ENCODE measurements at places on chromosomes 11 and 22.

- no peak for DNase-seq
Measured at GRCh38 chr11:102144357-102145355, 34.4 kb downstream of the YAP1 start.

GRCh38 chr22:40345271-40345670, 1.0 kb upstream of the ADSL start:
- no peak for DNase-seq

DNA sequence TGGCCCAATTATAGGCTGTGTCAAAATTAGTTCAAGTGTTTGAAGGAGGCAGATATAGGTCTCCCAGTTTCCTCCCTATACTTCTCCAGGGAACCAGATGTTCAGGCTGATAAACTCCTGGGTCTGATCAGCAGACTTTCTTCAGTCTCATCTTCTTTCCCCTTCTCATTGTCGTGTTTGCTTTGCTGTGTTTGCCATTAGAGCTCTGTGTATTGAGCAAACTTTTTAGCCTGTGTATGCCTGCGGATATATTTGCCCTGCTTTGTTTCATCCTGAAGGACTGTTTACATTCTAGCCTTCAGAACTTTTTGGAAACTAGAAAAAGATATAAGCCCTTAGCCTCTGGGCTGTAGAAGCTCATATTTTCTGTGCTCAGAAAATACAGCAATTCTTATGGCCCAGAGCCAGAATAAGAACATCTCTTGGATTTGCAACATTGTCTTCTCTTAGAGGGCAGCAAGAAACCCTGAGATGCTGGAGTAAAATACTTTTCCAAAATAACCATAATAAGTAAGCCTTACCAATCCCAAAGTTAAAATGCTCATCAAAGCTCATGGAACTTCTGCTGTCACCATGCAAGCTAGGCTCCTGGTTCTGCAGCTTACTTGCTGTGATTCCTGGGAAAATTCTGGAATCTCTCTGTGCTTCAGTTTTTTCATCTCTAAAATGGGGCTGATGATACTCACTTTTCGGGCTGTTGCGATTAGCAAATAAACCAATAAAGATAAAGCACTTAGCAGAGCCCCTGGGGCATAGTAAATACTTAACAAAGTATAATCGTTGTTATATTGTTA, 34.1 kb upstream of the ME3 start:
- DNase-seq: no peak

DNA sequence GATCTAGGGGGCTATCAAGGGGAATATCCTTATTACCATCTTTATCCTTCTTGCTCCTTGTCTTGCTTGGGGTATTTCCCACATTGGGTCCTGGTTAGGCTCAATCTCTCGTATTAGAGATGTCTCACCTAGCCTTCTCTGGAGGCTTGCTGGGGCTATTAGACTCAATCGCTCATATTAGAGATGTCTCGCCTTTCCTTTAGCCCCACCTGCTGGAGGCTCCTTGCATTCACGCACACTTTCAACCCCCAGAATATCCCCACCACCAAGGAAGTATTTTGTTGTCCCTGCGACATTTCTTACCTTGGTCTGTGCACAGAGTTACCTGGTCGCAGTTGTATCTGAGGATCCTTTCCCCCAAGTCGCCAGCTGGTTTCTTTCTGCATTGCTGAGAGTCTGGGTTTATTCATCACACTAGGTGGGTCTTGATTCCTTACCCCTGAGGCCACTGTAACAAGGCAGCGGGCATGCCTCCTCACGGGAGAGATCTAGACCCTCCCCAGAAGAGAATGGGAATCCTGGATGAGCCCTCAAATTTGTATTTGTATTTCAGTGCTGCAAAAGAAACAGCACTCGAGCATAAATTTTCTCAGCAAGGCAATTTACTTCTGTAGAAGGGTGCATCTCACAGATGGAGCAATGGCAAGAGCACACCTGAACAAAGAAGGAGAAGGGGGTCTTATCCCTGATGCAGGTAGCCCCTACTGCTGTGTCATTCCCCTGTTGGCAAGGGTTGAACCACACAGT, 15.9 kb upstream of the HYLS1 start:
- DNase-seq: no peak

DNA sequence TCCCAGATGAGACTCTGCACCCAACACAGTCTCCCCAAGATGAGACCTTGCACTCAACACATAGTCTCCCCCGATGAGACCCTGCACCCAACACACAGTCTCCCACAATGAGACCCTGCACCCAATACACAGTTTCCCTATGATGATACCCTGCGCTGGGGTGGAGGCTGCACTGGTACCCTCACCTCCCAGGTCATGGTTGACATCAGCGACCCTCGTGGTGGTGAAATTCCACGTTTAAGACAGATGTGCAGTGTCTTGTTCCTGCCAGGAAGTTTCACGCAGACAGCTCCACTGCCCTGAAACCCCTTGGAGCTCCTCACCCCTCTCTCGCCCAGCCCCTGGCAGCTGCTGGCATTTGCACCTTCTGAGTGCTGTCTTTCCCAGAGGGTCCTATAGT, 9.5 kb downstream of the MUC5AC start:
- DNase-seq: no peak

DNA sequence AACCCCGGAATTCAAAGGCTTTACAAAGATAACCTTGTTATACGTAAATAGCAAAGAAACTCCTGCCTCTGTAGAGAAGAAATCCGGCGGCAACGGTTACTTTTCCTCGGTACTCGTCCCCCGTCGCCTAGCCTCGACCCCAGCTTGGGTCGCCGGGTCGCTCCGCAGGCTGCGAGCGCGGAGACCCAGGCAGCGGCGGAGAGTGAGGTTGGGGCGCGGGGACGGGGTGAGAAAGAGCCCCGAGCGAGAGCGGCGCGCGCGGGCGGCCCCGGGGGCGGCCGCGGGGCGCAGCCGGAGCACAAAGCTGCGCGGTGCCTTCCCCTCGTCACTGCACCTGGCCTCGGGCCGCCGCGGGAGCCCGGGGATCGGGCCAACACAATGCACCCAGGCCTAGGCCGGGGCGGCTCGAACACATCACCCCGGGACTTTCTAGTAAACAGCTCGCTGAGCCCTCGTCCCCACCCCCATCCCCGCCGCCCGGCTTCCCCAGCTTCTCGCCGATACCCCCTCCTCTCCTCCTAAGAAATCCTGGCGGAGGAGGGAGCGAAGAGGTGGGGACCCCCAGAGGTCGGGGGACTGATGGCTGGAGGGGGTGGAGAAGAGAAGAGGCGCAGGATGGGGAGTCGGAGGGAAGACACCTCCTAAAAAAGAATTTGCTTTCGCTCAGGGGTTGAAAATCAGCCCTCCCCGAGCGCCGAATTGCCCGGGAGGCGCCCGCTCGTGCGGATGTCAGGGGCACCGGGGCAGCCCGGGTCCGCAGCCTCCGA, 845 bp downstream of the MPPED2 start:
- no peak for DNase-seq

DNA sequence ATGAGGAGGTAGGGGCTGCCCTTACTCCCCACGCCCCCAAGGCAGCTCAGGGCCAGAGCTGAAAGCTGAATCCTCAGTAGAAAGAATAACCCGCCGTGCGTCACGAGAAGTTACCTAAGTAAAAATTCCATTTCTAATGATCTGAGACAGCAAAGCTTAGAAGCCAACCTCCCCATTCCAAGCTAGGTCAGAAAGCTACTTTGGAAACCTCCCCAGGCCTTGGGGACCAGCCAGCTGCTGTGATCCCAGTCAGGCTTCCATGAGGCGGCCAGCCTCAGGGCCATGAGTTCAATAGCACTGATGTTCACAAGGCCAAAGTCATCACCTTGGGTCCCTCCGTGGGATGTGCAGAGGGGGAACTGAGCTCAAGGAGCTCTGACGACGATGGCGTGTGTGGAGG, 6.9 kb downstream of the SHISAL1 start:
- DNase-seq: no peak

- no peak for DNase-seq
Measured at GRCh38 chr11:105137286-105137685, 2.3 kb downstream of the CARD18 start.

DNA sequence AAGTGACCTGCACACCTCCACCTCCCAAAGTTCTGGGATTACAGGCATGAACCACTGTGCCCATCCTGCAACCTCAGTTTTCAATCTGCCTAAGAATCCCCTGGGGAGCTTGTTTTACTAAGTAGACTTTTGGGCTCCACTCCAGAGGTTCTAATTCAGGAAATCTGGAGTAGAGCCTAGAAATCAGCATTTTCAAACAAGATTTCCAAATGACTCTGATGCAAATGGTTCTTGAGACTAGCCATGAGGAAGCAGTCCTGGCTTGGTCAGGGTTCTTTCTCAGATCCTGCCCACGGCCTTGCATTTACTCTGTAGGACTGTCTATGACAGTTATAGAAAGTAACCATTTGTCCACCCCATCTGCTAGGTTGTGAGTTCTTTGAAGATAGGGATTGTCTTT, 1.6 kb upstream of the KCNE3 start:
- DNase-seq: no peak

DNA sequence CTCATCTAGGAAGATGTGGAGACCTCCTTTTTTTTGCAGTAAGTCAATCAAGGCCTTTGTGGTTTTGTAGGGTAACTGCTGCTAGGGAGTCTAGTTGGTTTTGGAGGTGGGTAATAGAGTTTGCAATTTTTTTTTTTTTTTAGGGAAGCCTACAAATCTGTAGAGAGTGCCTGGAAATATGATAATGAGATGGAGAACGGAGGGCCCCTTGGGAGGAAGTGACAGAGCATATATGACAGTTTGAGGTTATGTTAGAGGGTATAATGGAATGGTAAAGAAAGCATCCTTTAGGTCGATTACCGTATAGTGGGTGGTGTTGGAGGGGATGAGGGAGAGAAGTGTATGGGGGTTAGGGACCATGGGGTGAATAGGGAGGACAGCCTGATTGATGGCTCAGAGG, 98.3 kb downstream of the ELP4 start:
- DNase-seq: no peak

GRCh38 chr11:34353881-34354280, 3.9 kb downstream of the ABTB2 start:
- DNase-seq: no peak

GRCh38 chr11:125190566-125190965, 26.0 kb downstream of the PKNOX2 start:
- no peak for DNase-seq

DNA sequence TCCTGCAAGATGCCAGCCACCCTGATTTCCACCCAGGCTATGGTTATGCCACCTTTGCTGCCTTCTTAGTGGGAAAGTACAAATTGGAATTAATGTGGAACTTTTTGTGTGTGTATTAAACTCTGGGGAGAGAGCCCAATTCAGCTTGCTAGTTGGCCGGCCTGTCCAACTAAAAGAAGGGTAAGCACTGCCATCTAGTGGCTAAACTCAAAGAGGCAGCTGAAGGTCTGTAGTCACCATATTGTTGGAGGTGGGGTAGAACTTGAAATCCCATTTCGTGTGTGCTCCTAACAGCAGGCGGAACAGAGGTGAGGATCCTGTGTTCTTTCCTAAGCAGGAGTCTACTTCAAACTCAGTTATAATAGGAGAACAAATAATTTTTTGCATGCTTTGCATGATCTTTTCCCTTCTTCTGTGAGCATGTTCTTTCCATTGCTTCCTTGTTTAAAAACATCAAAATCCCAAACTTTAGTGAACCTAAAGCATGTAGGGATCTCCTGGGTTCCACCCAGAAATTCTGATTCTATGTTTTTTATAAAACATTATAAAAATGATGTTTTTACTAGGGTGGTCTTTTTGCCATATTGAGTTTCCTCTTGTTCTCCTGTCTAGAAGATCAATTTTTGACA, 138.8 kb upstream of the SORL1-AS1 start:
- peak; percentile 22 for DNase-seq

GRCh38 chr11:107427569-107428180, 29.9 kb downstream of the CWF19L2 start:
- DNase-seq: no peak

DNA sequence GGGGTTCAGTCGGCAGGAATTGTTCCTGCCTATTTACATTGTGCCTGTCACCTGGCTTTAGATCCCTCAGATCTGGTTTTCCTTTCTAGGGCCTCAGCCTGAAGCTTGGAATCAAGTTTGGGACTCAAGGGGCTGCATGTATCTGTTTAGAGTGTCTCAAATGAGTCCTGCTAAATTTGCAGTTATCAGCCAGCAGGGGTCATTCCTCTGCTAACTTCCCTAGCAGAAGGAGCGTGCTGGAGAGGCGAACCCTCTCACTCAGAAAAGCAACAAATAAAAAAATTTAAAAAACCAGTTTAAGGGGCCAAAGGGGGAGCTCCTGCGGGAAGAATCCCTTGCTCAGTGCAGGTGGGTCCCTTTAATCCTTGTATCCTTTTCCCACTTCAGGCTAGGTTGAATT, 1220.2 kb downstream of the JRKL start:
- DNase-seq: no peak

DNA sequence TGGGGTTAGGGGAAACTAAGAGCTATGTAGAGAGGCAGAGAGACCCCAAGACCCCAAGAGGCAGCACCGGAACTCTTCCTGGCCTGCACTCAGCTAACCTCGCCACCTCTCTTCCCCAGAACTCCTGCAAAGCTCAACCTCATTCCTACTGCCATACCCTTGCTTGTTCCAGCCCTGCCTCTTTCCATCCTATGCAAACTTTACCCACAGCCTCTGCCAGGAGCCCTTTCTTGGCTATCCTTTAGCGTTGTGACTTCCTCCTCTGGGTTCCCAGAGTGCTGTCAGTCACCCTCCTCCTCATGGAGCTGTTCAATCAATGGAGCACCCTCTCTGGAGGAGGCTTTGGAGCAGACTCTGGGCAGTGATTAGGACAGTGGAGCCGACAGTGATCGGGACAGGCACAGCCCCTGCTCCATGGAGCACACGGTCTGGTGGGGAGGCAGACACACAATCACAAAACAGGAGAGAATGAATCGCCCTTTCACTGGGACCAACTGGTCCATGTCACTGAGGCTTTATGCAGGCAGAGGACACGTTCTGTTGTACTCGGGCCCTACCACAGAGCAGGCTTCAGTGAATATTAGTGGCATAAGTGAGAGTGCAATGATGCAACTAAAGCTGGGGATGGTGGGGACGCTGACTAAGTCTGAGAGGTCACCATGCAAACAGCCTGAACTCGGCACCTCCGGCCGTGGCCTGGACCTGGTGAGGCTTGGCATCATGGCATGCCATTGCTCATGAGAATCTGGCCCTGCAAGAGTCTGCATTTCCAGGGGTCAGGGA, 24.6 kb upstream of the P2RY2 start:
- DNase-seq: no peak

DNA sequence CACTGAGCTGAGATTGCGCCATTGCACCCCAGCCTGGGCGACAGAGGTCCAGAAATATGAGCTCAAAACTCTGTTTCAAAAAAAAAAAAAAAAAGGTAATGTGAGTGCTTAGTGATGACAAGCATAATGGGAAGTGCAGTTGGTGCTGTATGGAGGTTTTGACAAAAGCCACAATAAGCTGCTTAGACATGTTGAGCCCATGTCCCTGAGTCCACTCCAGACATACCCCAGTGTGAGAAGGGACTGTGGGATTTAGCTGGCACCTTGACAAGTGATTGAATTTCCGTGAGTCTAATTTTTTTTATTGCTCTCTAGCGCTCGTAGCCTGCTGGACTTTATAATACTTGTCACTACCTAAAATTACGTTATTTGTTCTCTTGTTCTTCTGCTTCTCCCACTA, 15.1 kb upstream of the LGR4 start:
- DNase-seq: no peak
